Thoracic aorta endothelial cell (primary cell): ENCODE measurements at places on chromosomes 1 and 21. TPM values are rescaled to one million over a fixed set of nuclear protein-coding genes. Genes with fewer than 3 reads are reported as not detected.

Gene LRRIQ3
- 0.93 and 1.0 TPM in 2 replicates for total RNA-seq

Gene HEYL
- total RNA-seq, result not detected in 2 replicates

Gene B4GALT2
- 63.6 and 74.7 TPM in 2 replicates for total RNA-seq

Gene OR2M3
- total RNA-seq, result not detected in 2 replicates

Gene KRTAP10-3
- not detected in 2 replicates for total RNA-seq

Gene PRAMEF6
- total RNA-seq, result not detected in 2 replicates

Gene MYCL
- 2.1 and 3.0 TPM in 2 replicates for total RNA-seq

Gene THEM4
- total RNA-seq, result 26.9 and 39.4 TPM in 2 replicates

Gene SHC1
- total RNA-seq, result 248 and 273 TPM in 2 replicates

Gene TMEM79
- total RNA-seq, result 0.93 and 1.1 TPM in 2 replicates

Gene SDHB
- total RNA-seq, result 143 and 144 TPM in 2 replicates

Gene TSSK3
- 0.27 and 0.65 TPM in 2 replicates for total RNA-seq

Gene CGN
- 0.93 and 1.7 TPM in 2 replicates for total RNA-seq

Gene DMBX1
- not detected in 2 replicates for total RNA-seq

Gene GPR61
- total RNA-seq, result under 0.01 TPM in 1 of 2 replicates, not detected in the other

Gene PPIE
- total RNA-seq, result 34.2 and 36.6 TPM in 2 replicates

Gene C1orf167
- 0.29 TPM in 1 of 2 replicates, not detected in the other for total RNA-seq

Gene FAM110D
- total RNA-seq, result 0.66 and 2.7 TPM in 2 replicates
